Neural crest cell (in vitro differentiated cells): ENCODE measurements at places on chromosomes 6 and 20. TPM values are rescaled to one million over a fixed set of nuclear protein-coding genes. Genes with fewer than 3 reads are reported as not detected.

The TTK gene
- 45.0 and 45.5 TPM in 2 replicates for total RNA-seq

The RPP40 gene
- 9.3 and 9.7 TPM in 2 replicates for total RNA-seq

The LRRC1 gene
- total RNA-seq: 6.6 and 7.1 TPM in 2 replicates

The KIF25 gene
- 0.72 and 1.0 TPM in 2 replicates for total RNA-seq

The CDSN gene
- not detected in 2 replicates for total RNA-seq

The HLA-DRB5 gene
- not detected in 2 replicates for total RNA-seq

The BPIFB1 gene
- total RNA-seq: not detected in 2 replicates

The GABRR1 gene
- total RNA-seq: 0.12 TPM in 1 of 2 replicates, not detected in the other

The SIRT5 gene
- 8.8 and 10.3 TPM in 2 replicates for total RNA-seq

The OR2H2 gene
- total RNA-seq: not detected in 2 replicates

The EBF4 gene
- 23.2 and 24.6 TPM in 2 replicates for total RNA-seq

The SYNJ2 gene
- 2.9 TPM in 2 replicates for total RNA-seq

The PLEKHG1 gene
- 25.7 and 27.6 TPM in 2 replicates for total RNA-seq

The GSTA3 gene
- total RNA-seq: not detected in 2 replicates

The NMBR gene
- 0.35 TPM in 1 of 2 replicates, not detected in the other for total RNA-seq

The OPRM1 gene
- not detected in 2 replicates for total RNA-seq

The GMEB2 gene
- 14.6 and 15.2 TPM in 2 replicates for total RNA-seq

The SPATS1 gene
- total RNA-seq: not detected in 2 replicates

The LY6G6F gene
- not detected in 2 replicates for total RNA-seq

The HTR1E gene
- not detected in 2 replicates for total RNA-seq

The PRL gene
- not detected in 2 replicates for total RNA-seq

The PSORS1C2 gene
- not detected in 2 replicates for total RNA-seq

The PGC gene
- total RNA-seq: not detected in 2 replicates

The TRIM10 gene
- total RNA-seq: not detected in 2 replicates

The GNMT gene
- total RNA-seq: 1.5 and 1.8 TPM in 2 replicates

The COL10A1 gene
- not detected in 2 replicates for total RNA-seq

The SLC17A3 gene
- total RNA-seq: not detected in 2 replicates

The ECT2L gene
- total RNA-seq: not detected in 2 replicates

The CASS4 gene
- 0.14 and 0.16 TPM in 2 replicates for total RNA-seq

The SPTLC3 gene
- 0.09 and 0.33 TPM in 2 replicates for total RNA-seq

The TSPO2 gene
- total RNA-seq: not detected in 2 replicates

The RTEL1 gene
- total RNA-seq: 46.7 and 48.4 TPM in 2 replicates

The BMP7 gene
- 13.8 and 14.5 TPM in 2 replicates for total RNA-seq

The VPS16 gene
- 49.8 and 50.6 TPM in 2 replicates for total RNA-seq

The MMP24 gene
- 2.8 and 2.9 TPM in 2 replicates for total RNA-seq

The SIRPB2 gene
- total RNA-seq: not detected in 2 replicates

The CGA gene
- not detected in 2 replicates for total RNA-seq

The CLPSL2 gene
- not detected in 2 replicates for total RNA-seq

The COL9A1 gene
- 28.6 and 30.8 TPM in 2 replicates for total RNA-seq

The GGT7 gene
- total RNA-seq: 64.1 and 67.7 TPM in 2 replicates

The DACT2 gene
- total RNA-seq: 0.19 and 0.43 TPM in 2 replicates

The C2 gene
- total RNA-seq: 0.35 and 1.2 TPM in 2 replicates

The PSMB8 gene
- 1.1 and 1.7 TPM in 2 replicates for total RNA-seq

The EPPIN gene
- total RNA-seq: not detected in 2 replicates

The TMEM170B gene
- 19.3 and 20.3 TPM in 2 replicates for total RNA-seq

The HLA-DQA2 gene
- total RNA-seq: not detected in 2 replicates

The MAP3K5 gene
- 0.09 TPM in 2 replicates for total RNA-seq

The FKBP1C gene
- 0.86 and 1.5 TPM in 2 replicates for total RNA-seq
